ENCODE measurements at places on chromosomes 11 and 22.

DNA sequence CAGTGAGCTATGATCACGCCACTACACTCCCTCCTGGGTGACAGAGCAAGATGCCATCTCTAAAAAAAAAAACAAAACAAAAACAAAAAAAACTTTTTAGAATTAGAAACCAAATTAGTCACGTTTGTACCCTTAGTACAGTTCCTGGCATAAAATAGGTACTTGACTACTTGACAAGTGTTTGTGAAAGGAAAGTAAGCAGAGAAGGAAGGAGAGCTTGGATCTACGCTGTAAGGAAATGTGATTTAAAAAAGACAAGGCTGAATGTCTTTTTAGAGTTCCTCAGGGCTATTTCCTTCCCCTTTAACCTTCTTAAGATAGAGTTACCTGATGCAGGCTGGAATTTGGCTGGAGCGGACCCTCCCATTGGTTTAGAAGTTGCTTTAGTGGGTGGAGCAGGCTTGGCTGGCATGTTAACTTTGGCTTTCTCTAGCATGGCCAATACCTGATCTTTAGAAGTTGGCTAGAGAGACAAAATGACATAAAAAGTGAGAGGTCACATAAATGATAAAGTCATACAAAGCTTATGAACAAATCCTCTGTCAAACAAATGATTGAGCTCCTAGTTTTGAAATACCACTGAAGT is 50.7 kb downstream of the F2 start:
- no peak for DNase-seq

- DNase-seq = no peak
These were observed 7.8 kb downstream of the KIRREL3 start for GRCh38 chr11:126992804-126993111.

- DNase-seq = no peak
These were observed 24.6 kb downstream of the DAGLA start for GRCh38 chr11:61704838-61705237.

- DNase-seq = no peak
These were observed 39.0 kb downstream of the TBX1 start for GRCh38 chr22:19799322-19800190.

DNA sequence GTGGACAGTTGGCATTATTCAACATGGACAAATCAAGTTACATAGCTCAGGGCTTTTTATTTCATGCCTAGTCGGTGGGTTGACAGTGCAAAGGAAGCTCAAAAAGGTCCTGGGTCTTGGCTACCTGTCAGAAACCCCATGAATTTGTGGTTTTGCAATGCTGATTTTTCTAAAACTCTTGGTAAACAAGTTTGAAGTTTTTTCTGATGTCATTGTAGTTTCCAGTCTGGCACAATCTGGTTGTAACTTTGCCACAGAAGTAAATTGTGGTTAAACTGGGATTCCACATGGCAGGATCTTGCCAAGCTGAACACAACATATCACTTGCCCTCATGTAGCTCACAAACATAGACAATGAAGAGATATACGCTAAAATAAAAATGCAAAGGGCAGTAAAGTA is 100.8 kb downstream of the EHF start:
- no peak for DNase-seq
